ENCODE measurements at places on chromosomes 2 and 18.

GRCh38 chr18:24500766-24501165, 40.3 kb downstream of the HRH4 start:
- no peak for DNase-seq

DNA sequence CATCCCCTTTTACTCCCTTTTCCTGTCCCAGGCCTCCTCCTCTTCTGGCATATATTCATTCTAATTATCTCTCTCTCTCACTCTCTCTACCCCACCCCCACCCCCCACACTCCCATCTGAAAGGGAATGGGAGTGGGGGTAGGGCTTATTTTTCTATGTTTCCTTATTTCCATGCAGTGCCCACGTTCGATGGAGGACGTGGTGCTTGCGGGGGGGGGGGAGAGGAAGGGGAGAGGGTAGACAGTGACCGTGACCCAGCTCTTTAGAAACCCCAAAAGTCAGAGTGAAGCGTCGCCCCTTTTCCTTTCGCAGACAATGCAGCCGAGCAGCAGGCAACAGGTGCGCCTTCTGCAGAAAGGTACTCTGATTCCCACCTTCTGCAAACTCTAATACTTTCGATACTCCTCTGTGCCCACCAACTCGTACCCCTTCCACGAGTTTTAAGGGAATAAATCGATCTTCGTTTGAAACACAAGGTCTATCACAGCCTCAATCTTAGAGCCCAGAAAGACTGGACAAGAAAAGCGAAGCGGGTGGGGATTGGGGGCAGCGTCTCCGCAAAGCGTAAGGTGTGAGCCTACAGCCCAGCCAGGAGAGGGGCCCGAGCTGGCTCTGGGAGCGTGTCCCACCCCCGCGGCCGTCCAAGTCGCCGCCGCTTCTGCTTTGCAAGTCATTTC, 891 bp upstream of the NR4A2 start:
- no peak for DNase-seq

- no peak for DNase-seq
Observed at GRCh38 chr2:74834792-74835755, 1.1 kb downstream of the HK2 start.

- DNase-seq = no peak
Observed at GRCh38 chr2:114083717-114084387, 194.0 kb downstream of the ACTR3 start.

All from SHP77 treated with DMSO at 0.1 percent for 48 hours (cell line).